T follicular helper cell (primary cell): ENCODE measurements at places on chromosomes 3 and 15.

DNA sequence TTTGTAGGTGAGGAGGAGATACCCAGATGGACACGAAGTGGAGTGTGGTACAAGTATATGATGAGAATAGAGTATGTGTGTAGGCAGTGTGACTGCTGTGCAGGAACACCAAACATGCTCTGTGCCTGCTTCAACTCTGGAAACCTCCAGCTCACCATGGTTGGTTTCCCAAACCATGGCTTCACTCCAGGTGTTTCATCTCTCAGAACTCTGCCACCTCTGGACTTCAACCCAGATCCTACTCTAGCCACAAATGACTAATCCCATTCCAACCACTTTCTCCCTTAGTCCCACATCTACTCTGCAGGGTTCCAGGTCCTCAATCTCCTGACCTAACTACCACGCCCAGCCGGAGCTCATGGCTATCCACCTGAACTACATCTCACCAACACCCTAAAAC, 102.1 kb downstream of the RYK start:
- DNase-seq, result no peak

- no peak for DNase-seq
Measured at GRCh38 chr15:78056714-78057269, 20.7 kb downstream of the TBC1D2B start.

GRCh38 chr3:152113413-152113812, 155.3 kb upstream of the MBNL1 start:
- DNase-seq, result no peak

- DNase-seq, result no peak
Measured at GRCh38 chr15:37572401-37572800, 362.0 kb upstream of the TMCO5A start.

DNA sequence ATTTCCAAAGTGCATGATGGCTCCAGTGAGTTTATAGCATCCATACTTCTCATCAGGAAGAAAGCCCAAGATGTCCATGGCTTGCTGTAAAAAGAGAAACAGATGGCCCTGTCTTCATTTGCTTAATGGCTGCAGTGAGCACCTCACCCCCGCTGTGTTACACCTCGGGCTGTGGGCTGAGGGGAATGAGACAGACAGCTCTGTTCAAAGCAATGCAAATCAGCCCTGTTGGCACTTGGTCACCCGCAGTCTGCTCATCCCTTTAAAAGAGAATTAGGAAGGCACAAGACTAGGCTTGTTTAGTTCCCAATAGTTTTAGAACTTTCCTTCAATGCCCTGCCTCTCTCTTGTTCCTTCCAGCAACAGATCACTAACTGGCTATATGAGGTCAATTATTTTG, 25.2 kb downstream of the MYH15 start:
- no peak for DNase-seq

- peak; percentile 85 for DNase-seq
Measured at GRCh38 chr15:63503739-63504246, 600 bp upstream of the USP3 start.

- no peak for DNase-seq
Measured at GRCh38 chr3:175573226-175573625, 714.1 kb downstream of the NAALADL2 start.

DNA sequence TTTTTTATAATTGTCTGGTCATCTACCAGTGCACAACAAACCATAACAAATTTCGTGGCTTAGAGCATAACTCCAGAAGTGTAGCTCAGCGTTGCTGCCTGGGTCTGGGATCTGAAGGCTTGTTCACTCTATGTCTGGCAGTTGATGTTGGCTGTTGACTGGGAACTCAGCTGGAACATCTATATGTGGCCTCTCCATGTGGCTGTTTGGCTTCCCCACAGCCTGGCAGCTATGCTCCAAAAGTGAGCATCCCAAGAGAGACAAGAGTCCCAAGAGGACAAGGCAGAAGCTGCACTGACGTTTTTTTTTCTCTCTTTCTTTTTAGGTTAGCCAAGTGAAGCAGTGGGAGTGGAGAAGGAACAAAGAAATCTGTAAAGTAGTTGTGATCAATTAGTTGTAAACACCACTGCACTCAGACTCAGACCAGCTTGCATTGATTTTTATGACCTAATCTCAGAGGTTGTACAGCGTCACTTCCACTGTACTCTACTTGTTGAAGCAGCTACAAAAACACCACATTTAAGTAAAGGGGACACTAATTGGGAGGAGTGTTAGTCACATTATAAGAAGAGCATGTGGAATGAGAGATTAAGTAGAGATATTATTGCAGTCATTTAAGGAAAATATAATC, 2.5 kb upstream of the GPR176 start:
- no peak for DNase-seq

DNA sequence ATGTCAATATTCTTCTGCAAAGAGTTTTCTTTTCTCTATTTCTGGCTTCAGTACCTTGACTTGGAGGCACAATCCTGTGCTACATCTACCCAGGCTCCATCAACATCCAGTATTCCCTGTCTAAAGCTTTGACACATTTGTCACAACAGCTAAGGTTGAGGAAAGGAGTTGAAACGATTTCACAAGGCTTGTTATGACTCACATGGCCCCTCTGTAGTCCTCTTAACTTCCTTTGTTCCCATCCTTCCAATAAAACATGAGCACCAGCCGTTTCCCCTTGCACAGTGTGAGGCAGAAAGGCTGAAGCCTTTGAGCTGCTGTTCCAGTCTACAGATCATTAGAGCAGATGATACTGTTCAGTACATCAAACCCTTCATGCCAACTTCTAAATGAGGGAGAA, 163.0 kb upstream of the TMCO5A start:
- DNase-seq, result no peak

- DNase-seq, result no peak
Measured at GRCh38 chr15:67100801-67101581, 35.6 kb downstream of the SMAD3 start.

- DNase-seq, result no peak
Measured at GRCh38 chr3:106034313-106034712, 165.5 kb upstream of the CBLB start.

- DNase-seq, result no peak
Measured at GRCh38 chr15:65986416-65986815, 117.1 kb downstream of the RAB11A start.

DNA sequence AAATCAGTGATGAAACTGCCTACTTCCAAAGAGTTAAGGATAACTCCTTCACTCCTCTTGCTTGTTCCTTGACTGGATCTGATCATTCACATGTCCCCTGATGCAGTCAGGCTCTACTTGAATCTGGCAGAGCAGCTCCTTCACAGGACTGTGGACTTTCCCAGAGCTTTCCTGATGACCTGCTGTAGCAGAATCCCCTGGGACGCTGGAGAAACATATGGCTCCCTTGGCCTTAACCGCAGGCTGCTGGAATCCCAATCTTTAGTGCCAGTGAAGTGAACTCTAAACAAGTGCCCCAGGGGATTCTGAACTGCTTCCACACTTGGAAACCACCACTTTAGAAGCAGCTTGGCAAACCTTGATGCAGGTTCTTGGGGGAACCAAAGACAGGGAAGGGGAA, 217.8 kb downstream of the CHST2 start:
- DNase-seq, result no peak

DNA sequence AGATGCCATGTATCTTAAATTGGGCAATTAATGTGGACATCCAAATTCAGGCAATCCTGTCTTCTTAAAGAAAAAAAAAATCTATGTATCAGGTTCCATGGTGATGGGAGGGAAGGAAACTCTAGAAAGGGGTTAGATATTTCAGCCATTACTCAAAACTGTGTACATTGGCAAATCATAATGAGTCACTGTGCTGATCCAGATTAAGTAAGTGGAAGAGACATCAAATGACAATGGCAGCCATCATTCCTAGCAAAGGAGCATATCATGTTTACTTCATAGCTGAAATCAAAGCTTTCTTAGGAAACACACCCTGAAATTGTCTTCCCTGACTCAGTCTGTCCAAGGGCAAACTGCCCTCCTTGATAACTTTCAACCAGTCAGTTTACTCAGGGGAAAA, 713.3 kb upstream of the GBE1 start:
- no peak for DNase-seq

DNA sequence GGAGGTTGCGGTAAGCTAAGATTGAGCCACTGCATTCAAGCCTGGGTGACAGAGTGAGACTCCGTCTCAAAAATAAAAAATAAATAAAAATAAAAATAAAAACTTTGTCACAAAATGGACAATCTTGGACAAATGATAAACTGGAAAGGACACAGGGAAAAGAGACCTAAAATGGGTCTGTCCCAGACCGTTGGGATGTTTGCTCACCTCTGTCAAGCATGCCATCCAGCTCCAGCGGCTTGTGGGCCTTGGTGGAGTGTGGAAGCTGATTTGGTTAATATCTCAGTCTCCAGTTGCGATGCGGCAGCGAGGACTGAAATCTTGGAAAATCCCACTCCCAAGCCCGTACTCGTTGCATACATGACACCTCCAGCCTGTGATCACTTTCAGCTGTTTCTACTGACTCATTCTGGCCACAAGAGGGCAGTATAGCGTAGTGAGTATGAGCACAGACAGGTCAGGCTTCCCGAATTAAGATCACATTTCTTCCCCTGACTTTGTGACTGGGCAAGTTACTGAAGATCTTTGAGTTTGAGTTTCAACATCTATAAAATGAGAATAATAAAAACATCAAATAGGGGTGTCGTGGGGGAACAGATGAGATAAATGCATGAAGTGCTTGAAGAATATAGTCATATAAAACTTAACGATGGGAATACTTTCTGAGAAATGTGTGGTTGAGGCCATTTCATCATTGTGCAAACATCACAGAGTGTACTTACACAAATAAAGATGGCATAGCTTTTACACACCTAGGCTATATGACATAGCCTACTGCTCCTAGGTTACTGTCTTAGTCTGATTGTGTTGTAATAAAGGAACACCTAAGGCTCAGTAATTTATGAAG, 19.6 kb upstream of the MOBP start:
- DNase-seq, result peak; percentile 42

DNA sequence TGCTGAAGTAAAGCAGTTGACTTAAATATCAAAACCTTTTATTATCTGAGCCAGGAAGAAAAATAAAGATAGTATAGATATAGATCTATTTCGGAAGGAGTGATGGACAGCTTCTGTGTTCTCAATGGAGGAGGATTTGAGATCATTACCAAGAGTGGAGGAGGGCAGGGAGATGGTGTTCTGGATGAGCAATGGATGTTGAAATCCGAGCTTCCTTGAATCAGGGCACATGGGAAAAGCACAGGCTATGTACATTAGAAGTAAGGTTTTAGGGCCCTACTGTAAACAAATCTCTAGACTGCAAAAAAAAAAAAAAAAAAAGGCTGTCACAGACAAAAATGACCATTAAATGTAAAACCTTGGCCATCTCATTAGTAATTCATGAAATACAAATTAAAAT, 43.2 kb downstream of the GTPBP8 start:
- no peak for DNase-seq

DNA sequence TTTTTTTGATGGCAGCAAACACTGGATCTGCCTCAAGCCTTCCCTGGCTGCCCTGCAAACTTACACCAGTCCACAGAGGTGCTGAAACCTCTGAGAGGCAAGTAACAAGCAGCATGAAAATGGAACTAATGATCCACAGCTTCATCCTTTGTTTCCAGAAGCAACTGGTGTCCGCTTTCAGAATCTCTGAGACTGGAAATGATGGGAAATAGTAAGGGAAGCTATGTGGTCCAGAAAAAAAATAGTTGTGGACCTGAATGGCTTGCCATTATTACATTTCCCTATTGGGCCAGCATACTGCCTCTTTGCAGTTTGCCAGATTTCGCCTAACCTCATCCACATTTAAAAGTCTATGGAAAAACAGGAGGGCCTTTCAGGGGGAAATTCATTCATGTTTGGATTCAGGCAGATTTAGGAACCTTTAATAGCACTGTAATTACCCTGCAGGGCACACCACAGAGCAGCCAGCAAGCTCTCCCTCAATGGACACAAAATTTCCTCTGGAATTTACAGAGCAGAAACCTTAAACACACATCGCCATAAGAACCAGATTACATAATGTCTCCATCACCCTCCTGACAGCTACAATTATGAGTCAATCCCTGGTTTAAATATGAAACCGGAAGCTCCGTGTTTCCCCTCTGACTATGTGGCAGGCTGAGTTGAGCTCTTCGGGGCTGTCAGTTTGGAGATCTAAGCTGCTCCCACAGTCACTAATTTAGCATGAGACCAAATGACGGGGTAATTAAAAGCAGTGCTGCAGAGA, 134.4 kb downstream of the TMCO5A start:
- DNase-seq, result no peak

- no peak for DNase-seq
Measured at GRCh38 chr15:99508311-99508645, 57.5 kb upstream of the MEF2A start.

GRCh38 chr15:101052681-101053121, 133.5 kb downstream of the LRRK1 start:
- DNase-seq, result no peak

- DNase-seq, result no peak
Measured at GRCh38 chr3:101781166-101781565, 2.2 kb downstream of the NXPE3 start.

DNA sequence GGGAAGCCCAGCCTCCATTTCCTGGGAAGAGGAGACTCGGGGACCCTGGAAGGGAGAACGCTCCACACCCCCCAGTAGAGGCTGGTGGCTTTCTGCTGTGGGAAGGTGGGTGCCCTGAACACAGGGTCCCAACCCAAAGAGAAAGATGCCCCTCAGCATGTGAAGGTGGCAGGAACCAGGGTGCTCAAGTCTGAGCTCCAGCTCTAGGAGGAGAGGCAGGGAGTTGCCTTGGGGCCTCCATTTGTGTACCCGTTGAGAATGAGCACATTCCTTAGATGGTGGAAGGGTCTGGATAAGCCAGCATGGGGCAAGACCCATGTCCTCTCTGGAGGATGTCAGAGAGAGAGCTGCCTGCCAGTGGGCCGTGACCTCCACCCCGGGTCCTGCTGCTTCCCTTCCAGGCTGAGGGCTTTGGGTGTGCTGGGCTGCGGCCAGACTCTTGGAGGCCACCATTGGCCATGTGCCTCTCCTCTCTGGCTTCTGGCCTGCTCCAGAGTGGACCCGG, 212.4 kb downstream of the TBC1D2B start:
- no peak for DNase-seq

- no peak for DNase-seq
Measured at GRCh38 chr3:71444861-71445259, 138.7 kb downstream of the FOXP1 start.

- DNase-seq, result no peak
Measured at GRCh38 chr15:95265419-95265997, 1034.1 kb downstream of the MCTP2 start.

- DNase-seq, result no peak
Measured at GRCh38 chr3:5149306-5149880, 27.3 kb downstream of the ARL8B start.

DNA sequence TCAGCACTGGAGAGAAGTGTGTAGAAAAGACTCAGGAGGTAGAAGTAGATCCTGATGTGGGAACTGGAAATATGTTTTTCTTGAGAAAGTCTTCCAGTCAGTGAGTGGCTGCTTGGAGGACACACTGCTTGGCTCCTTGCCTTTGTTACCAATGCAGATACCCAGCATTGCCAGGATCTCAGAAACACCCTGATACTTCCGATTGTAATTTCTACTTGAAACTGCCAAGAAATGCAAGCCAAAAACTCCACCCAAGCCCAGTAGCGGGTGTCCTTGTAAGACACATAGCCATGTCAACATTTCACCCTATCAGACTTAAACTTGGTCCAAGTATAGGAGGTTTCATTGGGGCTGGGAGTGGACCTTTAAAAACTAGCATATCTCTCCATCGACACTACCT, 141.8 kb downstream of the ALDH1A2 start:
- no peak for DNase-seq
